ENCODE measurements at places on chromosomes 5 and 9.

DNA sequence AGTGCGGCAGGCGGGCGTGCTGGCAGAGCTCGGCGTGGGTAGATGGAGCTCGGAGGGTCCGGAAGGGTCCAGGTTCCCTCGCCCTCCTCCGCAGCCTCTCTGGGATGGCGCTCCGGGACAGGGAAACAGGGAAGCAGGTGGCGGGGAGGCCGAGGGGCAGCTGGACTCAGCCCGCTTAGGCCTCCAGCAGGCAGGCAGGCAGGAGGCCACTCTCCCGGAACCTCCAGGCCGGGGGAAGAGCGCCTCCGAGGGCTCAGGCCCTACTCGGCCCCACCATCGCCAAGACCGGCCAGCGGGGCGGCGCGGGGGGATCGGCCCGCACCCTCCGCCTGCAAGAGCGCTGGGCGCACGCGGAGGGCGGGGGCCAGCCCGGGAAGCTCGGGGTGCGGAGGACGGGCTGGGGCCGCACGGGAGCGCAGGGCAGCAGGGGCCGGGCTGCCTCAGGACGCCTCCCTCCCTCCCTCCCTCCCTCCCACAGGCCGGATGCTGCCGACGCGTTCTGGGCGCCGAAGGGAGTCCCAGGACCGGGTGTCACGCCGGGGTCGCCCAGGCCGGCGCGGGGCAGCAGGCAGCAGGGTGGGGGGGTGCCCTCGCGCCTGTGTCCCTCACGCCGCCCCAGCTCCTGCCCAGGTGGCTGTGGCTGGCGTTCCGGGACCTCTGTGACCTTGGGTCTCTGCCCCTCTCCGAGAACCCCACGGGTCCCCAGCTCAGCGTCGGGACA, 977 bp downstream of the MGAT4B start:
- peak; percentile 59 for DNase-seq

DNA sequence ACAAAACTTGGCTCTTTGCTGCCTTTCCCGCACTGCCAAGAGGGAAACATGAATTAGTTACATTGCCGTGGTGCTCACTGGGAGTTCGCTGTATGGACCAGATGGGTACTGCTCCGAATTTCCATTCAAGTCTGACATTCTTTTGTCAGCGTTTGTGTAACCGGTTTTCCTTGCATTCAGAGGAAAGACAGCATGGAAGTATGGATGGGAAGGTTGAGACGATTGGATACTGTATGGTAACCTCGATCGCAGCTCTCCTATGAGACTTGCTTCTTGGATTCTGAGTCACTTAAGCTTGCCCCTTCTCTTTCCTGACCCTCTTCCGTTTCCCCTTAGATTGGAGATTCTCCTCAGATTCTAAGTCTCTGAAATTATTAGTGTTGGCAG, 625 bp upstream of the UBLCP1 start:
- peak; percentile 10 for DNase-seq

DNA sequence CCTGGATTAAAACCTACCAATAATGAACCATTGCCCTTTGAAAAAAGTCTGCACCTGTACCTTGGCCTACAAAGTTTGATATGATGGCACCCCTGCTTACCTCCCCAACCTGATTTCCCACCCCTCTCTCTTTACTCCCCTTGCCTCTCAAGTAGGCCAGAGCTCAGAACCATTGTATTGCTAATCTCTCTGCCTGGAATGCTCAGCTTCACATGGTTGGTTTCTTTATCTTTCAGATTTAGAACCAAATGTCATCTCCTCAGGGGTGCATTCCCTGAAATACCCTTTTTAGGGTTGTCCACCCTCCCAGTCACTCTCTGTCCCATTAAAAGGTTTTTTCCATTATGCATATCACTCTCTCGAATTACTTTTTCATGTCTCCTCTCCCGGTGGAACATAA, 116.6 kb upstream of the VCAN start:
- DNase-seq = peak; percentile 64

DNA sequence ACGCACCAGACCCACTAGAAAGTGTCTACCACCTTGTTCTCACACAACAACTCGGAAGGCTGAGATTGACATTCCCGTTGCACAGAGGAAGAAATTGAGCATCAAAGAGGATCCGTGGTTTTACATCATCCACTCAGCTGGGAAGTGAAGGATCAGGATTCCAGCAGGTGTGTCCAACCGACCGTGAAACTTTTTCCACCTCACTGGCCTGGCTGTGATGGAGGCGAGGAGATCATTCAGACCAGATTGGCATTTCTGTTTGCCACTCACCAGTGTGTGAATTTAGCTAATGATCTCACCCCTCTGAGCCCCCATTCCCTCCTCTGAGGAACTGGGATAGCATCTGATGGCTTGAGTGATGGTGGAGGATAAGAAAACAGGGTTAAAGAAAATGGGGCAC, 46.7 kb upstream of the CPLX2 start:
- DNase-seq = no peak

- DNase-seq = no peak
These were observed 64.9 kb downstream of the MARCHF3 start for GRCh38 chr5:126965487-126965886.

DNA sequence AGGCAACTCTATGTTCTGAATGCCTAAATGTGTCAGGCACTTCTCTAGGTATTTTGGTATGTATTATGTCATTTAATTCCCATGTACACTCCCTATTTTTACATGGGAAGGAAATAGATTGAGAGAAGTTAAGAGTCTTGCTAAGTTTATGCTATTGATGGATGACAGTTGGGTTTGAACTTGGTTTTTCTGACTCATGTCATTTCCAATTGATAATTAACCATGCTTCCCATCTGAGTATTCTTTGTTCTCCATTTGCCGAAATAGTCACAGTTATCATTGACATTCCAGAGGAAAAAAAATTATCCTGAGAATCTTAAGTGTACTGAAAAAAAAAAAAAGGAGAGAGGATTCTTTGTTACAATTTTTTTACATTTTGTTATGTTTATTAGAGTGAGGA, 23.1 kb upstream of the DMRTA1 start:
- no peak for DNase-seq

GRCh38 chr5:109825450-109825849, 135.7 kb downstream of the MAN2A1 start:
- no peak for DNase-seq

GRCh38 chr9:91193087-91193657, 168.5 kb downstream of the AUH start:
- peak; percentile 79 for DNase-seq

GRCh38 chr5:79878136-79878679, 112.9 kb downstream of the MTX3 start:
- no peak for DNase-seq

DNA sequence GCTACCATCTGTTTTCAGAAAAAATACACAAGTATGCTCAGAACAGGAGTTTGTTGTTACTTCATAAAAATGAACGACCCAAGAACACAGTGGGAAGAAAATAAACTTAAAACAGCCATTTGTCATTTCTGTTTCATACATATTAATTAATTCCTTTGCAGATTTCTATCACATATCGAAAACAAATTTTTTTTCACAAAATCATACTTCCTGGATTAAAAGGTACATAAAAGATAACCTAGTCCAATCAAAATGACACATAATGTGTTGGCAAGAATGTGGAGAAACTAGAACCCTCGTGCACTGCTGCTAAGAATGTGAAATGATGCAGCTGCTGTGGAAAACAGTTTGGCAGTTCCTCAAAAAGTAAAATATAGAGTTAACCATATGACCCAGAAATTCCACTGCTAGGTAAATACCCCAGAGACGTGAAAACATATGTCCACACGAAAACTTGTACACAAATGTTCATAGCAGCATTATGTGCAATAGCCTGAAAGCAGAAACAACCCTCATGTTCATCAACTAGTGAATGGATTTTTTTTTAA, 46.0 kb downstream of the MYO10 start:
- DNase-seq = no peak

DNA sequence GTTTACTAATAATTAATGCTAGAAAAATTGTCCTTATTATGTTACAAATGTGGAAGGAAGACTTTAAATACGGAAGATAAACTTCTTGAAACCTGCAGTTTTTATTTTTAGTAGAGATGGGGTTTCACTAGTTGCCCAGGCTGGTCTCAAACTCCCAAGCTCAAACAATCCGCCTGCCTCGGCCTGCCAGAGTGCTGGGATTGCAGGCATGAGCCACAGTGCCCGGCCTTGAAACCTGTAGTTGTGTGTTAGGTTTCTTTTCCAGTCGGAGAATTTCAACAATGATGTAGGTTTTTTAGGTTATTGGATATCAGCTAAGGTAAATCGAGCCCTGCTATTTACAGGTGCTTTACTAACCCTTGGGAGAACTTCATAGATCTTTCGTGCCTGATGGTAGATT, 30.8 kb downstream of the CTNNA1 start:
- DNase-seq = no peak

DNA sequence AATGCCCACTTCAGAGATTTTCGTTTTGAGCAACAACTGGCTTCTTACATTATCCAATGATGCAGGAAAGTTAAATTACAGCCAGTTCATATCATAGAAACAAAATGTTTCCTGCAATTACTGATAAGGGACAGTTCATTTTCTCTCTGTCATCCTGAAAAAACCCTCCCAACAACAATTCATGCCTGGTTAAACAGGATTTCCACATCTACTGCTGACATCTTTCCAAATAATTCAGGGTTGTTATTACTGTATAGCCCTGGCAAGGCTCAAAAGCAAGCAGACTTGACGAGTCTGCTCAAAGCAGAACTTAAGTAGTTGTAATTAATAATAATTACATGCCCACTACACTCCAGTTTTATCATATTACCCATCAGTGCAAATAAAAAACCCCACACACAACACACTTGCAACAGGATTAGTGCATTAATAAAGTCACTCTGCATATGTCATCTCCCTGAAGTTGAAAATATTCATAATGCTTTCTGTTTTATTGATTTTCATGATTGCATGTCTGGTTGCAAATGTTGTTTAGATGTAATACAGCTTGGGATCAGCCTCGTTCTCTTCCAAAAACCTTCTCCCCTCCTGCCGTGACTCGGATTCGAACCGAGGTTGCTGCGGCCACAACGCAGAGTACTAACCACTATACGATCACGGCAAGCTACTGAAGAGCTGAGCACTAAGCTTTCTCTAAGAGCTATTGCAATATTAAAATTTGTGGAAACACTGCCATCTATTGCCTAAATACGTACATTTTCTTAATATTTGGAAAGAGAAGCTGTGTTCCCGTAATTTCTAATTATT, 119.6 kb upstream of the NFIB start:
- no peak for DNase-seq

GRCh38 chr9:136862849-136863622, 3.1 kb downstream of the EDF1 start:
- no peak for DNase-seq

DNA sequence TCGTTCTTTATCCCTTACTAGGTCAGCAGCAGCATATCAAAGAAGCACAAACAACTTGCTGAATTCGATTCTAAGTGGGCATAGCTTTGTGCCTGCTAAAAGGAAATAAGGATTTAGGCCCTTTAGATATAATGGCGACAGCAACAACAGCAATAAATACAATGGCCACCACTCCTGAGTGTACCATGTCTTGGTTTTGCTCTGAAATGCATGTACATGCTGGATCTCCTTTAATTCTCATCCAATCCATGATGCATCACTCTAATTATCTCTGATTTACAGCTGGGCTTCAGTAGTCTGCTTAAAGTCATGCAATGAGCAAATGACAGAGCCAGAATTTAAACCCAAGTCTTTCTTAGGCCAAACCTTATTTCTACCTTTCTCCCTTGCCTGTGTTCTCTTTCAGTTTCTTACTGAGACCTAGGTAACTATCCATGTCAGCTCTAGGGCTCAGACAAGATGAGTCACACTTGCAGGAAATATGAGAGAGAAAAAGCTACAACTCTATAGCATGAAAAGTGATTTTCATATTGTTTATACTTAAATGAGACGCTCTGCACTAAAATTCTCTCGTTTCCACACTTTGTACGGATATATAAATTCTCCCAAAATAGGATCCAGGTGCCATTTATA, 111.8 kb downstream of the HMHB1 start:
- DNase-seq = no peak

DNA sequence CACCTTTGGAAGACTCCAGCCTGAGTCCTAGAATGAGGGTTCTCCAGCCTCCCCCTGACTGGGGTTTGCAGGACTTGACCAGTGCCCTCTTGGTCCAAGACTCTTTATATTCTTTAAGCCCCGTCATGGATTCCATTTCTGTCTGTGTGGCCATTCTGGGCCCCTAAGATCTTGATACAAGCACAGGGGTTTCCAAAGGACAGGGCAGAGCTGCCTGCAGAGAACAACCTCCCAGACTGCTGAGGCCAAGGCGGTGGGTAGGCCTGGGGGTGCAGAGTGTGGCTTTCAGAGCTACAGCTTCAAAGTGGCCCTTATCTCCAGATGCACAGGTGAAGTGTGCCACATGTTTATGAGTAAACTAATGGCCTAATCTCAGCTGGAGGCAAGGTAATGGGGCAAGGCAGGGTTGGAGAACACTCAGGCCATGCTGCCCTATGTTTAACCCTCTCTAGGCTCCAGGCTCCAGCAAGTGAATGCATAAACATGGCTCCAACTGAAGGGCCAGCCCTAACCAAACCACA, 32.1 kb downstream of the FOXI1 start:
- no peak for DNase-seq

DNA sequence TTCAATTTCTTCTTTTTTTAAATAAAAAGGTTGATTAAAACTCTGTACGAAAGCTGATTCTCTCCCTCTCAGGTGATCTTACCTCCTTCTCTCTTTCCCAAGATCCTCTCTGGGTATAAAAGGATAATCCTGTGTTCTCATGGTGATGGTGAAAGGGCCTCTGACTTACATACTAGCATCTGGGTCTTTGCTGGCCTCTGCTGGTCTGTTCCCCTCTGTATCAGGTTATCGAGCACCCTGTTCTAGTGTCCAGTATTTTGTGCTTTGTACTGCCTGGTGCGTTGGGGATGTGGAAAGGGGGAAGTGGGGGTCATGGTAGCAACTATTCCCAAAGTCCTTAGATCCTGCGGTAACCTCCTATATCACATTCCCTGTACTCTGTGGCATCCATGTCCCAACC, 328.9 kb downstream of the NR2F1-AS1 start:
- DNase-seq = no peak
